ENCODE measurements at places on chromosomes 7 and 10.

DNA sequence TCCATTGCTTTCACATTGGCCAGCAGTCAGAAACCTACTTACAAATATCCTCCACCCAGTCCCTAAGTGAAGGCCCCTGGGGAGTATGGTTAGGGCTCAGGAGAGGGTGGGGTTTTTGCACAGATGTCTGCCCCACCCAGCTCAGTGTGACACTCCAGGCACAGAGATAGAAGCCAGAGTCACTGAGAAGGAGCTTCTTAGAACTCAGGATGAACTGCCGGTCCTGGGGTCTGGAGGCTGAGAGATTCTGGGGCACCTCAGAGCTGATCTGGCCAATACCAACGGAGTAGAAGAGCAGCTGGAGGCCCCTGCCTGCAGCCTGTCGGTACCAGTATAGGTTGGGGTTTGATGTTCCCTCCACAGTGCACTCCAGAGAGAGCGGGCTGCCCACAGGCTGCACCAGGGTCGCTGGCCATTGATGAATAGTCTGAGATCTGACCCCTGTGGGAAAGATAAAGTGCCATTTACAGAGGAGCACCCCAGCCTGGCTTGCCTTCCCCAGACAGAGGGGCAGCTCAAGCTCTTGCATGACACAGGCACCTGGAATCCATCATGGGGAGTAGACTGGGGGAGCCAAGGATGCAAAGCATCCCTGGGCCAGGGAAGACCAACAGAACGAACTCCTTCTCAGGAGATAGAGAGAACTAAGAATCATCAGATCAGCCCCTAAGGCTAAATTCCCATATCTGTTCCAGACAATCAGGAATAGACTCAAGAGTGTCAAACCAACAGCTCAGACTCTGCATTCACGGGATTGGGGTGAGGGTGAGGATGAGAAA is 41.9 kb downstream of the PRSS2 start:
- no peak for DNase-seq

DNA sequence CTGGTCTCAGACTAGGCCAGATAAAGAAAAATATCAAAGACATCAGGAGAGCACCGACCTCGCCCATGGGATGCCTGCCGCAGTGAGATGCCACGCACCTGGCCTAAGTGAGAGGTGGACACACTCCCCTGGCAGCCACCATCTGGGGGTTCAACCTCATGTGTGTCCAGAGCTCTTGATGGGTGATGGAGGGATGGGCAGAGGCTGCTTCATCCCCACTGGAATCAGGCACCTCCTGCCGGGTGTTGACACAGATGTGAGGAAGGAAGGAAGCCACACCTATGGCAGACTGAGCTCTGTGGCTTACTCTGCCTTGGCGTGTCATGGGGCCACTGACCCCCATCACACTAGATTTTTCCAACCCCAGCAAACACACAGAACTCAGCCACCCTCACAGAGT is 11.4 kb downstream of the ZNF488 start:
- no peak for DNase-seq

DNA sequence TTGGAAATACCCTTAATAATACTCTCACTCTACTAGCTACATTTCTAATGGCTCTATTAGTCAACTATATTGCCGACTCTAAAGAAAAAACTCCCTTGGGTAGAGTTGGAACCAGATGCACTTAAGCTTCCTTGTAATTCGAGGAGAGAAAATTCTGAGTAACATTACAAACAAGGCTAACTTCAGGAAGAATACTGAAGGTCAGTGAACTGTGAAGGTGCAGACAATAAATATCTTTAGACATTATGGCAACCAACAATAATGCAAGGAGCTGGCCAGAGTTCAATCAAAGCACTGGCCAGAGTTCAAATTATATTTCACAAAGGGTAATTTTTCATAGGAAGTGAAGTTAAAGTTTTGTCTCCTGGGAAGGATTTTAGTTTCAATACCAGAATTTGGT is 40.7 kb upstream of the MRLN start:
- DNase-seq: no peak

GRCh38 chr10:17904564-17904963 is 47.2 kb upstream of the SLC39A12 start:
- no peak for DNase-seq

- DNase-seq: no peak
Observed at GRCh38 chr10:103111031-103111917, 81.8 kb downstream of the NT5C2 start.

DNA sequence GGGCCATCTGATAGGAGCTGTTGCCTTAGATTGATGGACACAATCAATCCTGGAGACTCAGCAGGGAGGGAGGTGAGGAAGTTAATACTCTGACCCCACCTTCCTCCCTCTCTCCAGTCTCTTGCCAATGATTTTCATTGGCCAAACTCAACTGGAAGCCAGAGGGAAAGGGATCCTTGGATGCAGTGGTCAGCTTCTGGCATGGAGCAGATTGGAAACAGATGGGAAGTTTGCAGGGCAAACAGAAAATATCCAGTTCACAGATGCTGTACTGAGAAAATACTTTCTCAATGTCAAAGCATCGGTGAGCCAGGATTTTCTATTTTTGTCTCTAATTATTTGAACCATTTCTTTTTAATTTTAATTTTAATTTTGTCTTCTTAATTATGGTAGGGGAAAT is 170.8 kb downstream of the BBS9 start:
- DNase-seq: no peak

- DNase-seq: no peak
Observed at GRCh38 chr10:119701861-119702260, 24.0 kb upstream of the INPP5F start.

- DNase-seq: no peak
Observed at GRCh38 chr7:2624293-2624886, 7.4 kb upstream of the TTYH3 start.

GRCh38 chr10:101588879-101589278 is 758 bp downstream of the DPCD start:
- DNase-seq: no peak

GRCh38 chr10:103854265-103854685 is 1.1 kb downstream of the SH3PXD2A start:
- no peak for DNase-seq

GRCh38 chr7:54981913-54982312 is 36.9 kb upstream of the EGFR start:
- no peak for DNase-seq

- no peak for DNase-seq
Observed at GRCh38 chr10:118624747-118625146, 29.3 kb upstream of the PRLHR start.

DNA sequence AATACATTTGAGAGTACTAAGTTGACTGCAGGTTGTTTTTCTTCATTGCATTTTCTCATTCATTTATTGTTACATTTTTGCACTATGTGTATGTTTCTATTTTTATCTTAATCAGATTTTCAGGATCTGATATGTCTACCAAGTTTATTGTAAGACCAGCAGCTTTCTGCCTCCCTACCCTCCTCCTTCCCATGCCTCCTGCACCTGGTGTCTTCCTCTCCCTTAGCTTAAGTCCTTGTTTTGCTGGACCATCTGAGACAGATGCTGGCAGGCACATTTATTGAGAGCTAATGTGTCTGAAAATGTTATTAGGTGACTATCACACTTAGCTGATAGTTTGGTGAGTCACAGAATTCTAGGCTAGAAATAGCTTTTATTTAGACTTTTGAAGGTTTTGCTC is 79.6 kb downstream of the ANLN start:
- DNase-seq: no peak

DNA sequence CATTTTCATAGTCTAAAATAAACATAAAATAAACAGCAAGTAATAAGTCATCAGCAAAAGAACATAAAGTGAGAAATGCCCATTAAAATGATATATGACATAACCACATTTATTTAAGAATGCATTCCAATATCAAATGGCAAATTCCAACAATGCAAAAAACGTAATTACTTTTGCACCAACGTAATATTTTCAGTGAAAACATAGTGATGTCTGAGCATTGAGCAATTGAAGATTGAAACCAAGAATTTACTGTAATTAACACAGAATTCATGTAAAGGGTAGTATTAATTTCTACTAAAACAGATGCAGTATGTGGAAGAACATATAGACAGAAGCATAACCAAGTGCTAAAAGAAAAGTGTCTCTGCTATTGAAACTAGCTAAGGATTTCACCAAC is 123.0 kb upstream of the TNS3 start:
- no peak for DNase-seq

GRCh38 chr10:106900016-106900652 is 264.4 kb downstream of the SORCS1 start:
- no peak for DNase-seq

DNA sequence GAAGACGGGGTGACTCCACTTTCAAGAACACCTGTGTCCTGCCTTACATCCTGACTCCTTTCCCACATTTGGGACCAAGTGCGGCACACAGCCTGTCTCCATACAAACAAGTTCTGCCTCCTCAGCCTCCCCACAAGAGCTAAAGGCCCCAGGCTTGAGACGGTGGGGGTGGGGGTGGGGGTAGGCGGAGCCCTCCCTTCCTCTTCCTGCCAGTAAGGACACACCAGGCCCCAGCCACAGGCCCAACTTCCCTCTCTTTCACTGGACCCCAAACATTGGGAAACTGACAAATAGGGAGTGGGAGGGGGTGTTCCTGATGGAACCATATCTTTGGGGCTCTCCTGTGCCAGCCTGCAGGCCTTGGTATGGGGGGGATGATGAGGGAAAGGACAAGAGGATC is 4.6 kb downstream of the CDK5 start:
- no peak for DNase-seq

DNA sequence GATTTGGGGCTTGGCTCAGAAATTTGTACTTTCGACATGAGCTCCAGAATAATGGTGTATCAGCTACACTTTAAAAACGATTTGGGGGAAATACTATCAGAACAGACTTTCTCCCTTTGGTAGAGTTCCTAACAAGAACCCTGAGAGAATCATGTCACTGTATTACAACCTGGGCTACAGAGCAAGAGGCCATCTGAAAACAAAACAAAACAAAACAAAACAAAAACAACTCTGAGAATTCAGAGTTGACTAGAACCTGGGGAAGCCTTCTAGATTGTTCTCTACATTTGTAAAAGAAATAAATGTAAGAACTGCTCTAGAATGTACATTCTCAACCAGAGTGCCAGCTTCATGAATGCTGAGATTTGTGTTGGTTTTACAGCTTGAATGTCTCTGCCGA is 262.6 kb upstream of the SEMA3D start:
- no peak for DNase-seq
